A549 treated with Mapracorat at 1 μM for 4 hours (cell line): ENCODE measurements at places on chromosomes 7 and 10. TPM values are rescaled to one million over a fixed set of nuclear protein-coding genes. Genes with fewer than 3 reads are reported as not detected.

Gene NMT2
- total RNA-seq, result 21.2 to 26.3 TPM (median 22.7 TPM) in 5 replicates

Gene FBXL15
- 5.6 to 11.2 TPM (median 9.9 TPM) in 5 replicates for total RNA-seq

Gene INSYN2A
- total RNA-seq, result 1.3 to 2.1 TPM (median 1.6 TPM) in 5 replicates

Gene TMEM196
- not detected in 5 replicates for total RNA-seq

Gene WDR86
- total RNA-seq, result 0.11 to 0.39 TPM (median 0.22 TPM) in 5 replicates

Gene ZNF716
- total RNA-seq, result not detected in 5 replicates

Gene PTPRZ1
- not detected in 5 replicates for total RNA-seq

Gene ANKIB1
- 15.4 to 20.5 TPM (median 19.8 TPM) in 5 replicates for total RNA-seq

Gene PRR15
- total RNA-seq, result 3.7 to 4.1 TPM (median 3.8 TPM) in 5 replicates

Gene TAS2R4
- 0.07 to 0.16 TPM (median 0.14 TPM) in 5 replicates for total RNA-seq

Gene ACTL6B
- not detected in 5 replicates for total RNA-seq

Gene ANKRD1
- 23.7 to 52.1 TPM (median 40.5 TPM) in 5 replicates for total RNA-seq

Gene SLC13A1
- not detected in 5 replicates for total RNA-seq
